ENCODE measurements at places on chromosomes 2 and 18.

DNA sequence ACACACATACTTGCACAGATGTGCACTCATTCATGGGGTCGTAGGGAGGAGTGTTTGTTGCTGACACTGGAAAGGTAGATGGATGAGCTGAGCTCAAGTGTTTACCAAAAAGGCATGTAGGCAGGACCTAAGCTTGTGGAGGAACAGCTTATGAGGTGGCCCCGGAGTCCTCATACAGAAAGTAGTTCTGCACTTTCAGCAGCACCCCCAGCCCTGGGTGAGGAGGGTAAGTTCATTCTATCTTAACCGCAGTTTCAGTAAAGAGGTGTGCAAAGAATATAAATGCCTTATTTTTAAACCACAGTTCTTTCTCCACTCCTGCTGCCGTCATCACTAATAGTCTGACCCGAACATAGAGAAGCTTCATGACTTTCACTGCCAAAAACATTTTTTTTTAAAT lies 31.7 kb upstream of the RNF152 start:
- DNase-seq = no peak

- no peak for DNase-seq
Measured at GRCh38 chr2:204529795-204530463, 15.3 kb upstream of the PARD3B start.

DNA sequence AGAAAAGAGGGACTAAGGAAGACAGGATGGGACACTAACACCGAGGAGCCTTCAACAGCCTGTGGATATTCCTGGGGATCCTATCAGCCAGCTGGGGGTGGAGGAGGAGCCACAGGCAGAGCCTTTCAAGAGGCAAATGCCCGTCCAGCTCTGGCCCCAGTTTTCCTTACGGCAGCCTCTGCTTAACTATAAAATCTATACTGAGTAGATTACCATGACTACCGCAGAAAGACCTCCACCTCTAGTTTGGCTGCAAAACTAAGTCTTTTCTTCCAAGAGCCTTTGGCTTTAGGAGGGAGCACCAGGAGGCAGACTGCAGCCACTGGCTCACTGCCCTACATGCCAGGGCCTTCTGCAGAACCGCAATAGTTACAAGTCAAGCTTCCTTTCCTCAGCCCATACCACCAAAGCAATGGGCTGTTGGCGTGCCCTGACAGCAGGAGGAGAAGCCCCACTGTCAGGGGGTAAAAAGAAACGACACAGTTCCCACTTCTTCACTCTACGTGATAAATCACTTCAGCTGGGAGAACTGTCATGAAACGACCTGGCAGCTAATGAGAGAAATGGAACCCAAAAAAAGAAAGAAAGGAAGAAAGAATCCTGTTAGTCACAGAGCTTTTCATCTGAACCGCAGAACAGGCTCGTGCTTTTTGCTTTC lies 25.1 kb upstream of the CREB1 start:
- no peak for DNase-seq

DNA sequence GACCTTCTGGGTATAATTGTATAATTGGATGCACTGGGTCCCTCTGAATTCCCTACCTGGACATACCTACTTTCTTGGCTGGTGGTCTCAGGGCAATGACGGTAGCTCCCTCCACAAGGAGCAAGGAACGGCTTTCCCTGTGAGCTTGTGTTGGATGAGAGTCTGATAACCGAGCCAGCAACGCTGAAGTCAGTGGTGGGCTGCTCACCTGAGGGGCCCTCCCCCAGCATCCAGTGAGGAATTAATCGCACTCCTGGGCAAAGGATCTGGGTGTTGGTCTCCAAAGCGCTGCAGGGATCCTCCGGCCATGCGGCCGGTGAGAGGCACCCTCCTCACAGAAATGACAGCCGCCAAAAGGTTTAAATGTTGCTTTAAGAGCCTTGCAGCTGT lies 47.1 kb downstream of the LONRF2 start:
- no peak for DNase-seq

- no peak for DNase-seq
Measured at GRCh38 chr18:63083020-63083531, 236.5 kb downstream of the BCL2 start.

- DNase-seq = no peak
Measured at GRCh38 chr2:153394686-153395085, 83.9 kb downstream of the RPRM start.

- no peak for DNase-seq
Measured at GRCh38 chr2:100747996-100748615, 71.8 kb upstream of the NPAS2 start.

- DNase-seq = no peak
Measured at GRCh38 chr2:65329525-65329924, 101.9 kb downstream of the ACTR2 start.

DNA sequence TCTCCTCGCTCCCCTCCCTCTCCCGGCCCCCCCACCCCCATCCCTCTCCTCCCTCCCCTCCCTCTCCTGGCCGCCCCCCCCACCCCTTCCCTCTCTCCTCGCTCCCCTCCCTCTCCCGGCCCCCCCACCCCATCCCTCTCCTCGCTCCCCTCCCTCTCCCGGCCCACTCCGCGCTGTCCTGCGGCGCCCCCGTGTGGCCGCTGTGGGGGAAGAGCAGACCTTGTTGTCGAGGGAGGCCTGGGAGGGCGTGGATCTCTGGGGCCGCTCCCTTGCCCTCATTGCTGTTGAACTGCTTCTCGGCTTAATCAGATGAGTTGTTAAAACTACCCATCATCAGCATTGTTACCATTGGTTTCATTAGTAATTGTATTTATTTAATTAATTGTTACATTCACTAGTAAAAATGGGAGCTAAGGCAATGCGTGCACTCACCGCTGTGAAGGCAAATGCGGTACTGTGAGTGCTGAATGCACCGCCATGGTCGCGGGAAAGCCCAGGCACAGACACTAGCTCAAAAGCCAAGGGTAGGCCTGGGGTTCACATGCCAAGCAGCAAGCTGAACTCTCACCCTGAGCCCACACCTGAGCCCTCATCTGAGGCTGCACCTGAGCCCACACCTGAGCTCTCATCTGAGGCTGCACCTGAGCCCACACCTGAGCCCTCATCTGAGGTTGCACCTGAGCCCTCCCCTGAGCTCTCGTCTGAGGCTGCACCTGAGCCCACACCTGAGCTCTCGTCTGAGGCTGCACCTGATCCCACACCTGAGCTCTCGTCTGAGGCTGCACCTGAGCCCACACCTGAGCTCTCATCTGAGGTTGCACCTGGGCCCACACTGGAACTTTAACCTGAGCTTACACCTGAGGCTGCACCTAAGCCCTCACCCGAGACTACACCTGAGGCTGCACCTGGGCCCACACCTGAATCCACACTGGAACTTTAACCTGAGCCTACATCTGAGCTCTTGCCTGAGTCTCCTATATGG lies 8.8 kb downstream of the RTP5 start:
- no peak for DNase-seq
